ENCODE measurements at places on chromosomes 16 and 17. TPM values are rescaled to one million over a fixed set of nuclear protein-coding genes. Genes with fewer than 3 reads are reported as not detected.
A peak's percentile ranks its signal among the peaks of the same experiment; 100 is the strongest.

TGFB1I1 gene
- total RNA-seq, result 32.5 TPM

CD300A gene
- 0.21 TPM for total RNA-seq

NEUROD2 gene
- not detected for total RNA-seq

NACA2 gene
- total RNA-seq, result not detected

ZFPM1 gene
- total RNA-seq, result 3.9 TPM

RNF222 gene
- total RNA-seq, result not detected

CDK12 gene
- 57.8 TPM for total RNA-seq

PRSS8 gene
- total RNA-seq, result 0.15 TPM

MPP3 gene
- total RNA-seq, result 7.1 TPM

ASGR1 gene
- total RNA-seq, result 1.3 TPM

GRCh38 chr16:26710450-26710849, 356.3 kb upstream of the C16orf82 start:
- no peak for DNase-seq

DNA sequence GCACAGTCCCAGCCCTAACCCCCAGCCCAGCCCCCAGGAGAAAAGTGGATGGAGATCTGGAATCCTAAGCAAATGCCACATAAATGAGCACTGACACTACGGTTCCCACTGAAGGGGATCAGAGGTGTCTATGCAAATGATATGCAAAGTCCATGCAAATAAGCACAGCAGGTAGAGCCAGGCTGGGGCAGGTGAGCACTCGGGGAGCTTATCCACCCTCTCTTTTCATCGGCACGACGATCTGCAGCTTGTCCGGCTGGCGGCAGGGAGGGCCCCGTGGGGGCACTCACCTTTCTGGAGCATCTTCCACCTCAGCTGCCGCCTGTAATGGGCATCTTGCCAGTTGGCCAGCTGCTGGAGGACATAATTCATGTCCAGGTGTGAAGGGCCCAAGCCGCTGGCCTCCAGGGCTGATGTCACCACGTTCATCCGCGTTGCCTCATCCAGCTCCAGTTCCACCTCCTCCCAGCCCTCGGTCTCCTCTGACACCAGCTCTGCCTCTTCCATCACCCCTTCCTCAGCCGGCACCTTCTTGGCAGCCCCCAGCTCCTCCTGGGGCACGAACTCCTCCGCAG, 9.9 kb downstream of the HAP1 start:
- DNase-seq, result no peak

- no peak for DNase-seq
These were observed 36.4 kb downstream of the TXNDC11 start for GRCh38 chr16:11706180-11706742.

GRCh38 chr16:88746506-88746905, 38.5 kb downstream of the PIEZO1 start:
- no peak for DNase-seq

GRCh38 chr17:60577147-60577915, 22.7 kb upstream of the PPM1D start:
- no peak for DNase-seq

GRCh38 chr16:1659031-1659430, 19.0 kb upstream of the JPT2 start:
- no peak for DNase-seq

DNA sequence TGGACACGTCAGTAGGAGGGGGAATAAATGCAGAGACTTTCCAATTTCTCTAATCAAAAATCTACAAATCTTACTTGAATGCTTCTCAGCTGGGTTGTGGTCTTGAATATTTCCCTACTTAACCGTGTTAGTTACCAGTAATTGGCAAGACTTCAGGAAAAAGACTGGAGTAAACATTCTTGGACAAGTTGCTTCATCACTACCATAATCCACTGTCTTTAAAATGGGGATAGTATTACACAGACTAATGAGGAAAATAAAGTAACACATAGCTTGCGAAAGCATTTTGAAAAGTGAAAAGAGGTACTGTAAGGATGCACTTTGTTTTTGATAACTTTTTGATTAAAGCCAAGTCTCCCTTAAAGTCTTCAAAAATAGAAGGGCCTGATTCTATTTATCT, 18.4 kb downstream of the MYH1 start:
- no peak for DNase-seq

DNA sequence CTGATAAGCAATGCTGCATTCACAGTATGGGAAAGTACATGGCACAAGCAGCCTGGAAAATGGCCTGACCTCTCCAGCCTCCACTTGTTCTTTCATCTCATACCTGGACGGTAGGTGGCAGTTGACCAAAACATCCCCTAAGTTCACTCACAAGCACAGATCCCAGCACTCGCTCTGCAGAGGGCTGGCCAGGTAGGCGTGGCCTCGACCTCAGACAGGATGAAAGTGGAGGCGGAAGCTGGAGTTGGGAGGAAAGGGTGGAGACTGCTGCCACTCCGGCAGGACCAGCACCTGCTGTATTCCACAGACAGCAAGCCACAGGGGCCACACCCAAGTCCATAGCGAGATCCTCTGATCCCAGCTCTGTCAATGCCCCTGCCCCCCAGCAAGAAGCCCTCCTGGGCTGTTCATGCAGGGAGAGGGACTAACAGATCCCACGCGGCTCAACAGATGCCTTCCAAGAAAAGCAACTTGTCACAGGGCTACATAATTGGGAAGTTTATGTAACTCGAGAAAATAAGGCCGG, 31.3 kb downstream of the ZCCHC14 start:
- DNase-seq, result peak; percentile 87

DNA sequence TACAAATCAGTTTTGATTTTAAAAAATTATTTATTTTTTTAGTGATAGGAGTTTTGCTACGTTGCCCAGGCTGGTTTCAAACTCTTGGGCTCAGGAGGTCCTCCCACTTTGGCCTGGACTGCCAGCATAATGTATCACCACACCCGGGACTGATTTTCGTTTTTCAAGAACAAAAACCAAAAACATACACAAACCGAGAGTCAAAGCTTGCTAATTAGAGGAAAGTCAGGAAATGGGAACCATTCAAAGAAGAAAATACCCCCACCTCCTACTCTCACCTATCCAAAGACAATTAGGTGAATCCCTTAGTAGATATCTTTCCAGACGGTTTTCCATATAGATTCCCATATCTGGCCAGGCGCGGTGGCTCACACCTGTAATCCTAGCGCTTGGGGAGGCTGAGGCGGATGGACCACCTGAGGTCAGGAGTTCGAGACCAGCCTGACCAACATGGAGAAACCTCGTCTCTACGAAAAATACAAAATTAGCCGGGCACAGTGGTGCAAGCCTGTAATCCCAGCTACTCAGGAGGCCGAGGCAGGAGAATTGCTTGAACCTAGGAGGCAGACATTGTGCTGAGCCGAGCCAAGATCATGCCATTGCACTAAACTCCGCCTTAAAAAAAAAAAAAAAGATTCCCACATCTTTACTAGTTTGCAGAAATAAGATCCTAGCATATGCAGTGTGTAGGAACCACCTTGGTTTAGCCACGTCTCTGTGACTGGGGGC, 883 bp upstream of the SPN start:
- no peak for DNase-seq

DNA sequence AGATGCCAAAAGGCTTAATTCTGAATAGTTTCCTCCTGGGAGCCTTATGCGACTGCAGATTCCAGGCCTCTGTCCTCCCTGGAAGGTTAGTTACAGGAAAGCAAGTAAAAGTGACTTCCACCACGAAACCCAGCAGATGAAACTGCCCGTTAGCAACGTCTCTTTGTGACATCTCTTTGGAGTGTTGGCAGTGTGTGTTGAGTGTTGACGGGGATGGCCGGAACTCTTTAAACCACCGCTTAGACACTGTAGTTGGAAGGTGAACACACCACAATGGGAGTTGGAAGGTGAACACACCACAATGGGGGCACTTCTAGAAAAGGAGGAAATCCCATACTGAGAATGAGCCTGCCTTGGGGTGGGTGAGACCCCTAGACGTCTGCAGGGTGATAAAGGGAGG, 858 bp downstream of the SKAP1 start:
- no peak for DNase-seq

GRCh38 chr17:79684132-79684985, 46.4 kb upstream of the ENPP7 start:
- no peak for DNase-seq

DNA sequence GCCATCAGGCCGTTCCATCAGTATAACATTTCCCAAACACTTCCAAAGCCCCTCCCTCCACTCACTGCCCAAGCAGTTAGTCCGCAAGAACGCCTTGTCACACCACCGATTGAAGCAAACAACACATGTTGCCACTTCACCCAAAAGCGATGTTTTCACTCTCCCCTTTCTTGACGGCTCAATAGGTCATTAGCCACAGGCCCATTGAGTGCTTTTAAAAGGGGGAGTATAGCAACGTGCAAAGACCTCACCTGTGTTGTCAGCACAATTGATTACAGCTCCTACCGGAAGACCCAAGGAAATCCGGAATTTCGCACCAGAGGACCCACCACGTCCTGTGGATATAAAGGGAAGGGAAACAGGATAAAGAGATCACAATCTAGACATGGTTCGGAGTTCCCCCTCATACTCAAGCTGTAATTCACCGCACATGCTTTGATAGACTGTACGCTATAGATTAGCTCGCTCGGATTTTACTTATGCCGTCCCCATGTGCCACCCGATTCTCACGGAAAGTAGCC, 690 bp downstream of the RPL23 start:
- DNase-seq, result no peak

- no peak for DNase-seq
These were observed 8.9 kb upstream of the DDX19A start for GRCh38 chr16:70337814-70338213.

GRCh38 chr16:87740441-87740840, 25.3 kb downstream of the KLHDC4 start:
- no peak for DNase-seq

- DNase-seq, result no peak
These were observed 479.0 kb upstream of the SALL1 start for GRCh38 chr16:51630076-51630475.

GRCh38 chr16:85492295-85492864, 120.7 kb upstream of the GSE1 start:
- DNase-seq, result no peak

DNA sequence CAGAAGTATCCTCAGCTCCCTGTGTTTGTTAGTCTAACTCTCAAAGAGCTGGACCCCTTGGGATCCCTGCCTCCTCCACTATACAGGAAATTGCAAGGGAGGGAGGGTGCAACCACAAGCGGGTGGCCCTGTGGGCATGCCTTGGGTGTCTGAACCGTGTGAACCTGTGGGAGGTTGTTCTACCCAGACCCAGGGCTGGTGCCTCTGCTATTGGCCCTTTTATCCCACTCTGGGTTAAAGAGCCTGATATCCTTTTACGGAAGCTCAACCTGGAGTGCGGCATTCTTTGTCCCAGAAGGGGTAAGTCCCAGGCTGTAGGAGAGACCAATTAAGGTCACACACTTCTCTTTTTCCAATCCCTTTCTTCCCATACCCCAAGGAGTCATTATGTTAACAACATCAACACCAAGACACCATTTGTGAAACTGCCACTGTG, 53.4 kb downstream of the ARSG start:
- no peak for DNase-seq

- no peak for DNase-seq
These were observed 29.4 kb downstream of the TBCD start for GRCh38 chr17:82780971-82781893.

GRCh38 chr17:42438600-42439567, 15.8 kb upstream of the CAVIN1 start:
- DNase-seq, result no peak

DNA sequence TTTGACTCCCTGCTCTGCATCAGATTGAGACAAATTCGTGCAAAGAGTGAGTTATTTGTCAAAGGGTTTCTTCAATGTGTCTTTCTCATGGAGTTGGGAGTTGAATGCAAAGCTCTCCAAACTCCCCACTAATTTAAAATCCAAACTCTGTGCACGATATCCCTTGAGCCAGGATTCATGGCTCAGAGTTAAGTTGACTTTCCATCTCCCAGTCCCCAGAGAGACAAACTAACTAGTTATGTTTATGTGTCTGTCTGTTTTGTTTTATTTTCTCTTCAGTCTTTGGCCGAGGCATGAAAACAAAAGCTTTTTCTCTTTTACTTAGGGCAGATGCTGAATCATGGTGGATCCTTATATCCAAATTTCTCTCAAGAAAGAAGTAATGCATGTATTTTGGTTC, 570.0 kb upstream of the CDH5 start:
- no peak for DNase-seq

GRCh38 chr16:51532551-51532950, 381.5 kb upstream of the SALL1 start:
- no peak for DNase-seq

DNA sequence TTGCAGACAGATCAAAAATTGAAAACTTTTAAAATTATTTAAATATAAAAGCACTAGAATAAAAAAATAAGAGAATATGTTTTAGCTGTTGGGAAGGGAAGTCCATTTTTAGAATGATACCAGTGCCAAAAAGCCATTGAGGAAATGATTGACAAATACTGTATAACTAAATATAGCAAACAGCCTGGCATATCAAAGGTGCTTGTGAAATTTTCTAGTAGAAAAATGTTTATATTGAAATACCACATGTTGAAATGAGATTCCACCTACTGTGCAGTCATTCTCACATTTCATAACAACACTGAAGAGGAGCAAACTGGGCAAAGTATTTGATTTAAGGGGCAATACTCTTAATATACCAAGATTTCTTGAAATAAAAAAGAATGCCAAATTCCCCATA, 183.5 kb downstream of the PHKB start:
- no peak for DNase-seq

DNA sequence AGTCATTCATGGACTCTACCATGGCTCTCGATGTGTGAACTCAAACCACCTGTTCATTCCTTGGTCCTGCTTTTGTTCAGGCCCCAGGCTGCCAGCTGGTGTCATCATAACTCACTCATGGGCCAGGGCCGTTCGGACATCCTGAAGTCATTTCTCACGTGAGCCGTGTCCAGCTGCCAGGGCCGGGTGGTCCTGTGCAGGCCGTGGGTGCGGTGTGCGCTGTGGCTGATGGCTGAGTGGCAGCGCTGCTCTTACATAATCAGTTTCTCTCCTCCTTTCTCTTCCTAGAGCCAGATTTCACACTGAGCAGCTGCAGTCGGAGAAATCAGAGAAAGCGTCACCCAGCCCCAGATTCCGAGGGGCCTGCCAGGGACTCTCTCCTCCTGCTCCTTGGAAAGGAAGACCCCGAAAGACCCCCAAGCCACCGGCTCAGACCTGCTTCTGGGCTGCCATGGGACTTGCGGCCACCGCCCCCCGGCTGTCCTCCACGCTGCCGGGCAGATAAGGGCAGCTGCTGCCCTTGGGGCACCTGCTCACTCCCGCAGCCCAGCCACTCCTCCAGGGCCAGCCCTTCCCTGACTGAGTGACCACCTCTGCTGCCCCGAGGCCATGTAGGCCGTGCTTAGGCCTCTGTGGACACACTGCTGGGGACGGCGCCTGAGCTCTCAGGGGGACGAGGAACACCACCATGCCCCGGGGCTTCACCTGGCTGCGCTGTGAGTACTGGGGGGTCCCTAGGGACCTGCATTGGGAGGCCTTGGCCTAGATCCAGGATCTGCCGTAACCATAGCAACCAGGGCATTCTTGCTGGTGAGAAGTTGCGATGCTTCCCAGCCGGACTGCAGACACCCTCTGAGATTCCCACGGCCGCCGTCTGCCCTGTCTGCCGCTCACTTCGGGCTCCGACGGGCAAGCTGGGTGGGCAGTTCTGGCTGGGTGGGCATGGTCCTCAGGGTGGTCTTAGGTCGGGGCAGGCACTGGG, at the start of gene IL34:
IL34 (plus strand) TSS at position 300 of the 982 bp plus-strand sequence; CDS start at position 689, 389 bp downstream.
- DNase-seq, result no peak

GRCh38 chr17:78170692-78171590, 2.6 kb downstream of the SYNGR2 start:
- DNase-seq, result no peak

Measured in Panc1 (cell line).